ENCODE measurements at places on chromosomes 2 and 18.
A peak's percentile ranks its signal among the peaks of the same experiment; 100 is the strongest.

GRCh38 chr2:104856086-104856972 lies 2.4 kb downstream of the POU3F3 start:
- peak; percentile 49 for DNase-seq

- DNase-seq: no peak
Measured at GRCh38 chr18:71798986-71799673, 745.0 kb downstream of the CBLN2 start.

DNA sequence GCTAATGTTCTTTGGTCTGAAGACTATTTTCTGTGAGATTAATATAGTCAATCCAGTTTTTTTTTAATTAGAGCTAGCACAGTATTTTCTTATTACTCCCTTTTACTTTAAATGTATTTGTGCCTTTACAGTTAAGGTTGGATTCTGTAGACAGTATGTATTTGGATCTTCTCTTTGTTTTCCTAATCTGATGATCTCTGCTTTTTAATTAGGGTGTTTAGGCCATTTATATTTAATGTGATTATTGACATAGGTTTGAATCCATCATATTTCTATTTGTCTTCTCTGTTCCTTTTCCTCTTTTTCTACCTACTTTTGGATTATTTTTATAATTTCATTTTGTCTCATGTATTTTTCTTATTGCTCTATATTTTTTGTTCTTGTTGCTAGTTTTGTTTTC lies 437.7 kb downstream of the CPS1 start:
- DNase-seq: no peak

GRCh38 chr2:40680547-40680946 lies 228.7 kb upstream of the SLC8A1 start:
- peak; percentile 61 for DNase-seq

GRCh38 chr2:136361521-136361920 lies 243.6 kb upstream of the CXCR4 start:
- DNase-seq: no peak

Measured in CD14-positive monocyte (primary cell).